ENCODE measurements at places on chromosomes 2 and 18.

DNA sequence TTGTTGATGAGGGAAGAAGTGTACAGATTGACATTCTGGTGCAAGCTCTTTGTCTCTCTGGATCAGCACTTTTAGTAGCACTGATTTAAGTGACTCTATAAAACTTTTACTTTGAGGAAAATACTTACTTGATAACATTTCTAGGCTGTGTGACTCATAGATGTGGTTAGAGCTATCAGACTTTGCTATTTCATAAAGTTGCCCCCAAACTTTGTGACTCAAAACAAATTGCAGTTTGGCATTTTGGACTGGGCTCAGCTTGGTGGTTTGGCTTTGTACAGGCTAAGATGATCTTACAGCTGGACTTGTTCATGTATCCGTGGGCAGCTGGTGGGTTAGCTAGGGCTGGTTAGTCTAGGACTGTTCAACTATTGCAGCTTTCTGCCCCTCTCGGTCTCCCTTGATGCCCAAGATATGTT lies 42.1 kb upstream of the GLS start:
- no peaks in the 10 kb centered on the region for H3K4me1 ChIP-seq
- H3K27ac ChIP-seq, result no peak overlapping the region
- H3K36me3 ChIP-seq, result no peaks in the 10 kb centered on the region
- no peak overlapping the region for H3K4me3 ChIP-seq
- DNase-seq, result no peak

DNA sequence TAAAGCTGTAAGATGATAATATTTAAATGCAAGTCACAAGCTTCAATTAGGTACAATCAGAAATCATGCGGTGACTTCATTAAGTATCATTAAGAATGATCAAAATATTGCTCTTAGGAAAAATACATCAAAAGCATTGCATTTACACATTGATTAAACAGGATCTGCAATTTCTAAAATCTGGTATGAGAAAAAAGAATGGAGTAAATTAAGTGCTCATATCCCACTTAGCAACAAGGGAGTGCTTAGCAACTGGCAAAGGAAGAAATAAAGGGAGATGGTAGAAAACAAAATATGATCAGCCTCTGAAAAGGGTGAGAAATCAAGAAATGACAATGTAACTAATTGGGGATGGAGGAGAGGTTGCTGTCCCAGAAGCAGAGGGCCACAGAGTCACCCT lies 1918.2 kb upstream of the PIK3C3 start:
- no peaks in the 10 kb centered on the region for H3K27me3 ChIP-seq
- H3K36me3 ChIP-seq, result no peaks in the 10 kb centered on the region
- no peak overlapping the region for H3K4me3 ChIP-seq
- no peaks in the 10 kb centered on the region for H3K4me1 ChIP-seq
- no peak for DNase-seq

DNA sequence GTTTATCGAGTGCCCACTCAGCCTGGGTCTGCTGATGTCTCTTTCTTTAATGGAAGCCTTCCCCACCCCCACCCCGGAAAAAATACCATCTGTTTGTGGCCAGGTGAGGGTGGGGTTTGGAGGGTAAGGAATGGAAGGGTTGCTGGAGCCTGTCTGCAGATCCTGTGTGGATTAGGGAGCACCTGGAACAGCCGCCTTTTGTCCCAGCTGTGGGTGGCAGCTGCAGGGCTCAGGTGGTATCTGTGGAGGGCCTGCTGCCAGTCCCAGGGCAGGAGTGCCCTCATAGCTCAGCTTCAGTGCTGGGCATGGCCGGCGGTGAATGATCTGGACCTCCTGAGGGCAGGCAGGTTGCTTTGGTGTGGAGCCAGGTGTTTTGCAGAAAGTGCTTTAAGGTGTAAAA lies 45.3 kb downstream of the IMPA2 start:
- DNase-seq, result no peak
- H3K4me3 ChIP-seq, result no peak overlapping the region
- no peaks in the 10 kb centered on the region for H3K27me3 ChIP-seq
- H3K27ac ChIP-seq, result no peak overlapping the region

GRCh38 chr2:190379249-190379964 lies 28.7 kb upstream of the MFSD6 start:
- no peak overlapping the region for H3K27ac ChIP-seq
- peaks cover 1% of the 10 kb centered on the region for H3K27me3 ChIP-seq
- H3K36me3 ChIP-seq, result no peaks in the 10 kb centered on the region
- no peaks in the 10 kb centered on the region for H3K4me1 ChIP-seq
- no peak for DNase-seq

GRCh38 chr2:179336782-179337534 lies 72.3 kb upstream of the SESTD1 start:
- no peak for DNase-seq
- H3K4me1 ChIP-seq, result peaks cover 11% of the 10 kb centered on the region
- H3K36me3 ChIP-seq, result no peaks in the 10 kb centered on the region

GRCh38 chr2:77579076-77579769 lies 57.0 kb upstream of the LRRTM4 start:
- no peaks in the 10 kb centered on the region for H3K4me1 ChIP-seq
- no peaks in the 10 kb centered on the region for H3K27me3 ChIP-seq
- DNase-seq, result no peak
- no peak overlapping the region for H3K4me3 ChIP-seq

- H3K4me3 ChIP-seq, result no peak overlapping the region
- no peak overlapping the region for H3K27ac ChIP-seq
- H3K4me1 ChIP-seq, result no peaks in the 10 kb centered on the region
- no peak for DNase-seq
Observed at GRCh38 chr18:21769206-21769605, 28.6 kb downstream of the MIB1 start.

DNA sequence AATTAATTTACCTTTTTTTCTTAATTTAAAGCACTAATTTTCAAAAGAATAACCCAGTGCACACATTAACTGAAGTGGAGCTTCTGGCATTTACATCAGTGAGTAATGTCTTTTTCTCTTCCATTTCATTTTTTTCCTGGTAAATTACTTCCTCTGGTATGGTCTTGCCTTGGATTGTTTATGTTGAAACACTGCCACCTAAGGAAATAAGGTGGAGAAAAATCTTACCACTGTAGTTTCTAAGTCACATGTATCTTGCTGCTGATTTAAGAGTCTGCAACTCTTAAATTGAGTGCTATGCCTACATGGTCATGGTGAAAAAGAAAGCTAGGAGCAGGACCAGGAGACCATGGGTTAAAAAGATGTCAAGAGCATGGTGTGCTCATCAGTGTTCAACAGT lies 51.0 kb downstream of the TTC27 start:
- DNase-seq, result no peak
- no peaks in the 10 kb centered on the region for H3K36me3 ChIP-seq
- H3K4me3 ChIP-seq, result no peak overlapping the region
- no peaks in the 10 kb centered on the region for H3K4me1 ChIP-seq
- no peaks in the 10 kb centered on the region for H3K27me3 ChIP-seq

- no peaks in the 10 kb centered on the region for H3K4me1 ChIP-seq
- DNase-seq, result no peak
- H3K4me3 ChIP-seq, result no peak overlapping the region
- no peak overlapping the region for H3K27ac ChIP-seq
- H3K36me3 ChIP-seq, result no peaks in the 10 kb centered on the region
Observed at GRCh38 chr2:224146356-224147160, 107.5 kb upstream of the SERPINE2 start.

DNA sequence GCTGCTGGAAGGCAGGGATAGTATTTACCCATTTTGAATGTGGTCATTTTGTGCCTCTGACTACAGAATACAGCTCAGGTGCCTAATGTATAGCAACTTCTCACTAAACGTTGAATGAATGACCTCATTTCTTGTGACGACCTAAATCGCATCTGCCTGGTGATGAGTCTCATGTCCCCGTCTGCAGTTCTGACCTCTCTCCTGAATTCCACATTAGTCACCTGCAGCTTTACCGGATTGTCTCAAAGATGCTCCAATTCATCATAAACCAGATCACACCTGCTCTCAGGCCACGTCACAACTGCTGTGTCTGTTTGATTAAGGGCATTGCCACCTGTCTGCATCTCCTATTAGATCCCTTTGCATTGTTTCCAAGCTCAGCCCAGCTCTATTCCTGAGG lies 133.6 kb upstream of the MYT1L start:
- H3K4me1 ChIP-seq, result no peaks in the 10 kb centered on the region
- no peaks in the 10 kb centered on the region for H3K36me3 ChIP-seq
- no peak overlapping the region for H3K4me3 ChIP-seq
- H3K27me3 ChIP-seq, result no peaks in the 10 kb centered on the region
- no peak overlapping the region for H3K27ac ChIP-seq

DNA sequence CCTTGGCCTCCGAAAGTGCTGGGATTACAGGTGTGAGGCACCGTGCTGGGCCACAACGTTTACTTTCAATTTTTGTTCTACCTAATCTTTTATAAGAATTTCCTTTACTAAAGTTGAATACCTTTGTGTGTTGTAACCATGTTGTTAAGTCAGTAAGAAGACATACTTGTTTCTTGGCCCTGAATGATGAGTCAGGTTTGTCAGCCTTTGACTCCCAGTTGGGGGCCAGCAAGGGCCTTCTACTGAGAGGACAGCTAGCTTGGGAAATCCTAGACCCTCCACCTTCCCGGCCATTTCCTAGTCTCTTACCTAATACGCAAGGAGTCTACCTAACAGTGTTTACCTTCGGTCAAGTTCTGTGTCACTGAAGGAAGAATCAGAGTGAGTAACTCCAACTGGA lies 22.7 kb downstream of the MTHFD2 start:
- peaks cover 28% of the 10 kb centered on the region for H3K36me3 ChIP-seq
- H3K4me3 ChIP-seq, result no peak overlapping the region
- H3K4me1 ChIP-seq, result no peaks in the 10 kb centered on the region
- no peak overlapping the region for H3K27ac ChIP-seq

- H3K27me3 ChIP-seq, result no peaks in the 10 kb centered on the region
- no peak overlapping the region for H3K27ac ChIP-seq
- DNase-seq, result no peak
- H3K36me3 ChIP-seq, result no peaks in the 10 kb centered on the region
- no peak overlapping the region for H3K4me3 ChIP-seq
- no peaks in the 10 kb centered on the region for H3K4me1 ChIP-seq
Observed at GRCh38 chr2:181972431-181973170, 13.1 kb upstream of the PPP1R1C start.

DNA sequence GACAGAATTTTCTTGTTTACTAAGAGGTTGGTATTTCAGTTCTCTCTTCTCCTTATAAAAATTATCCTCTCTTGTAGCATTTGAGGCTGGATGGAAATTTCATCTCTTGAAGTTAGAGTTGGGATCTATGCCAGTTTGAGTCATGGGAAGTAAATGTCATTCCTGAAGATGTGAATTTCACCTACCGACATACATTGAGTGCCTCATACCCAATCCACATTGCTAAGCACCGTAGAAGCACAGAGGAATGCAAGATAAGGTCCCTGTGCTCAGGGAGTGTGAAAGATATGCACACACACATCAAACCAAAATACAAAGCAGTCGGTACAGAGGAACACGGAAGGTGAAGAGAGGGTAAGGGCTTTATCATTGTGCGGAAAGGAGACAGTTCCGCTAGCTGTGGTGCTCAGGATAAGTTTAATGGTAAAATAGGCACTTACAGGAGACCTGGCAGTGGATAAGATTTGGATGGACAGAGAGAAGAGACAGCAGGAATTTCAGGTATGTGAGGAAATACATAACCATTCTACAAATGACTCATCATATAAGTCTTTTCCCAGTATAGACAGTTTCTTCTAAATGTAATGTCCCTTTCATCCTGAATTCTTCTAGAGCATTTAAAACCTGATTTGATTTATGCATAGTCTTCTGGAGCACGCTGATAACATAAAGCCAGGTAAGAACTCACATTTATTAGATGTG lies 205.3 kb upstream of the ST6GAL2 start:
- no peak overlapping the region for H3K4me3 ChIP-seq
- DNase-seq, result no peak
- no peaks in the 10 kb centered on the region for H3K36me3 ChIP-seq
- H3K4me1 ChIP-seq, result no peaks in the 10 kb centered on the region

DNA sequence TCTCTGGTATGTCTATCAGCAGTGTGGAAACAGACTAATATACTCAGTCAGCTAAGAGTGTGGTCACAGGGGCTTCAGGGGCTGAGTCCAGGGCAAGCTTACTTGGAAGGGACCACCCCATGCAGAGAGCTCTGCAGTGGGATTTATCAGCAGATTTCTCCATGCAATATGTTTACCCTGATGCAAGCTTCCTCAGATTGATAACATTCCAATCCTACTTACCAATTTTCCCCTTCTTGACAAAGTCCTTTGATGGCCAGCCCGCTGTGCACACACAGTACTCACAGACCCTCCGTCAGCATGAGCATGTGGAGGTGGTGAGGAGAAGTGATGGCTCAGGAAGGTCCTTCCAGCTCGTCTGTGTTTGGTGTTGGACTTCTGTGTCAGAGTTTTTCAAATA lies 51.8 kb downstream of the SH3RF3 start:
- no peaks in the 10 kb centered on the region for H3K27me3 ChIP-seq
- DNase-seq, result no peak
- H3K27ac ChIP-seq, result no peak overlapping the region
- H3K4me1 ChIP-seq, result peaks cover 5% of the 10 kb centered on the region

- no peak overlapping the region for H3K27ac ChIP-seq
- no peak overlapping the region for H3K4me3 ChIP-seq
- no peaks in the 10 kb centered on the region for H3K27me3 ChIP-seq
- DNase-seq, result no peak
Observed at GRCh38 chr18:78169174-78169864, 810.3 kb upstream of the SALL3 start.

DNA sequence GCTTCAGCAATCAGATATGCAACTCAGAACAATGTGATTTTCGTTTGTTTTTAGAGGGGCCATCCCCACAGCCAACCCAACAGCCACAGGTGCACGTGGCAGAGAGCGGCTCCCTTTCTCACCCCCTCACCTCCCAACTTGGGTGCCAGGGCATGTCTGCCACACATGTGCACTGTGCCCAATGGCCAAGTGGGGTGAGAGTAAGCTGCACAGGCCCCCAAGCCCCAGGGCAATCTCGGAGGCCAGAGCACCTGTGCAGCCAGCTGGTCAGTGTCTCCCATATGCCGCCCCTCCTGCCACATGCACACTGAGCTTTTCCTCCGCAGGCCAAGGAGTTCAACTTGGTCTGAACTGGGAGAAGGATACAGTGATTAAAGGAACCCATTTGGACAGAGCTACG lies 1130.2 kb downstream of the DSC3 start:
- no peaks in the 10 kb centered on the region for H3K4me1 ChIP-seq
- DNase-seq, result no peak
- H3K4me3 ChIP-seq, result no peak overlapping the region
- H3K36me3 ChIP-seq, result no peaks in the 10 kb centered on the region
- H3K27ac ChIP-seq, result no peak overlapping the region

DNA sequence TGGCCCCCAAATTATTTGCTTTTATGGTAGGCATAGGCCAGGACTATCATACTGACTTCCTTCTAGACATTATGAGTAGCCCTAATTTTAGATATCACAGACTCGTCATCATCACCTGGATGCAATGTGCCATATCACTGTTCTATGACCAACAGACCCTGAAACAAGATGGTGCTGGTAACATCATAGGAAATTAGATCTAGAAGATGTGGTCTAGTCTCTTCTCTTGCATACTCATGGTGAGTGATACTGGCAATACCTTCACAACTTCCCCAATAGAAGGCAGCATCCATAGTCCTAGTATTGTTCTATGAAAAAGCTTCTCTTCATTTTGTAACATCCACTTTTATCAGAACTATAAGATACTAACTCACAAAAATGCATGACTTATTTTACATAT lies 116.3 kb upstream of the ITGA4 start:
- DNase-seq, result no peak
- H3K27ac ChIP-seq, result no peak overlapping the region
- H3K36me3 ChIP-seq, result no peaks in the 10 kb centered on the region
- H3K4me1 ChIP-seq, result no peaks in the 10 kb centered on the region
- no peaks in the 10 kb centered on the region for H3K27me3 ChIP-seq

GRCh38 chr18:48010264-48010663 lies 79.8 kb upstream of the SMAD2 start:
- H3K27ac ChIP-seq, result no peak overlapping the region
- no peaks in the 10 kb centered on the region for H3K27me3 ChIP-seq
- no peaks in the 10 kb centered on the region for H3K4me1 ChIP-seq
- H3K4me3 ChIP-seq, result no peak overlapping the region
- no peaks in the 10 kb centered on the region for H3K36me3 ChIP-seq

Data from H1 (cell line).